ENCODE measurements at places on chromosomes 1 and 21. TPM values are rescaled to one million over a fixed set of nuclear protein-coding genes. Genes with fewer than 3 reads are reported as not detected.

- DNase-seq, result no peak
These were observed 52.2 kb upstream of the ROR1 start for GRCh38 chr1:63721531-63722189.

Gene VANGL1
- total RNA-seq, result 7.5 TPM

- no peak for DNase-seq
These were observed 27.4 kb downstream of the PALMD start for GRCh38 chr1:99673315-99673714.

DNA sequence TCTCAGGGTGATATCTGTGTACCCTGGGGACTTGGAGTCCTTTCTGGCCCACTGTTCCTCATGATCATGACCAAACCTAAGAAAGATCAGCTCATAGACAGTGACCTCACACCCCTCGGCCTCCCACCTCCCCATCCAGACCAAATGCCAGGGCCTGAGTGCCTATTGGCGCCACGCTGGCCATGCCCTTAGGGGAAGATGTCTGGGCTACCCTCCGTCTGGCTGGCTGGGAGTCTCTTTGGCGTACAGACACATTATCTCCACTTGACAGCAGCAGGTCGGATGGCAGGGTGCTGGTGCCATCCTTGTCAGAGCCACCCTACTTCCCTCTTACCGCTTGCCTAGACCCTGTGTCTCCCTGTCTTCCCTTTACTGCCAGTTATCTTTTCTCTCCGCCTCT, 8.4 kb downstream of the RORC start:
- no peak for DNase-seq

Gene ILDR2
- total RNA-seq, result 7.3 TPM

- DNase-seq, result no peak
These were observed 22.7 kb downstream of the DUSP10 start for GRCh38 chr1:221719278-221719597.

DNA sequence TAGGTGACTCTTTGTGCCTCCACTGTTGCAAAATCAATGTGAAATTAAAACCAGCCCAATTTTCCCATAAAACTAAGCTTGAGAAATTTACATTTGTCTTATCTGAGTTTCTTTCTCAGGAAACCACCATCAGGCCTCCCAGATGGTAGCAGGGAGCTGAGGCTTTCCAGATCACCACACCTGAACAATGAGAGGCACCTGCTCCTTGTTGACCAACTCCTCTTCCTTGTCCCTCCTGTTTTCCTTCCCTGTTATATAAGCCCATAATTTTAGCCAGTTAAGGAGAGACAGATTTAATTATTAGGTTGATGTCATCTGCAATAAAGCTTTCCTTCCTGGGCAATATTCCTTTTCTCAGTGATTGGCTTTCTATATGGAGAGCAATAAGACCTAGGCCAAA, 32.0 kb upstream of the C1orf185 start:
- DNase-seq, result no peak

GRCh38 chr1:152515434-152515783, 1.1 kb downstream of the CRCT1 start:
- DNase-seq, result peak; percentile 24

DNA sequence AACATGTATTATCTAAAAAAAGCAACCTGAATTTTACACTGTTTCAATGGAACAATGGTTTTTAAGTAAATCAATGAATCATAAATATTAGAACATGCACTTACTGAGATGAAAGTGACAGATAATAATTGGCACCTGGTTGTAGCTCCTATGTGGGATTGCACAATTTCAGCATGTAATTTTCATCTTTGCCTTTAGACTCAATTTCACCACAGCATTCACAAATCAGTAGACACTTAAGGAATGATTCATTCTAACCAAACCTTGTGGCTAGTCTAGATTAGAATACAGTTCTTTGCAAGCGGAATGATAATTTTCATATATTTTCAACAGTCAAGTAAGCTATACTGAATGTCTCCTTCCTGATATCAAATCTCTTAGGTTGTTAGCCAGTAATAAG, 853.4 kb downstream of the KCNT2 start:
- no peak for DNase-seq

GRCh38 chr1:34776911-34777310, 4.1 kb upstream of the GJB3 start:
- DNase-seq, result no peak

Gene CAMSAP2
- total RNA-seq, result 40.9 TPM

All from left cardiac atrium (tissue), 4 donors.